Myometrial cell (primary cell): ENCODE measurements at places on chromosomes 13 and 19. TPM values are rescaled to one million over a fixed set of nuclear protein-coding genes. Genes with fewer than 3 reads are reported as not detected.

SELENOV gene
- not detected in 2 replicates for total RNA-seq

ACTMAP gene
- 2.0 and 4.4 TPM in 2 replicates for total RNA-seq

CYP2A13 gene
- not detected in 2 replicates for total RNA-seq

KISS1R gene
- total RNA-seq = 0.18 TPM in 1 of 2 replicates, not detected in the other

ZNF493 gene
- total RNA-seq = 0.58 and 8.3 TPM in 2 replicates

GFY gene
- not detected in 2 replicates for total RNA-seq

HS6ST3 gene
- not detected in 2 replicates for total RNA-seq

C1QTNF9B gene
- 0.89 and 2.6 TPM in 2 replicates for total RNA-seq
